ENCODE measurements at places on chromosomes 6 and 20.
A peak's percentile ranks its signal among the peaks of the same experiment; 100 is the strongest.

- no peak for DNase-seq
These were observed 25.1 kb downstream of the NEDD9 start for GRCh38 chr6:11207199-11207968.

- DNase-seq = peak; percentile 87
These were observed at the start of gene ACSS1 for GRCh38 chr20:25058051-25058846. Gene ACSS1, minus strand, starts transcription at chr20:25058139. Its CDS starts 37 bp downstream, at chr20:25058102.

GRCh38 chr20:64115171-64115911, 8.0 kb upstream of the NPBWR2 start:
- DNase-seq = no peak

GRCh38 chr20:41054847-41055230, 26.2 kb downstream of the TOP1 start:
- no peak for DNase-seq

- DNase-seq = no peak
These were observed 13.4 kb downstream of the SIGLEC1 start for GRCh38 chr20:3699037-3699436.

DNA sequence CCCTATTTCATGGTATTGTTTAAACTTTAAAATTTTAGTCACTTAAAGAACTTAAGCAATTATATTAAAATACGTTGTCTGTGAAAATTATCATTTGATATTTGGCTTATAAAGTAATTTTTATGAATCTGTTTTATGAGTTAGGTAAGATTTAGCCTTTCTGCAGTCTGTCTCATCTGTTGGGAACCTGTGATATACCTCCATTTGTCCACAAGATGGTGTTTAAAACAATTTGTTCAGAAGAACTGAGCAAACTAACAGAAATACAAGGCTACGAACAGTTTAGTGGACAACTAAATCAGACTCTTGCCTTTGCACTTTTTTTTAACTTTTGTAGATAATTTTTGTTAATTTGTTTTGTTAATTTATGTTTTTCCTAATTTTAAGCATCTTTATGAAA, 92.4 kb downstream of the COL9A1 start:
- peak; percentile 48 for DNase-seq

DNA sequence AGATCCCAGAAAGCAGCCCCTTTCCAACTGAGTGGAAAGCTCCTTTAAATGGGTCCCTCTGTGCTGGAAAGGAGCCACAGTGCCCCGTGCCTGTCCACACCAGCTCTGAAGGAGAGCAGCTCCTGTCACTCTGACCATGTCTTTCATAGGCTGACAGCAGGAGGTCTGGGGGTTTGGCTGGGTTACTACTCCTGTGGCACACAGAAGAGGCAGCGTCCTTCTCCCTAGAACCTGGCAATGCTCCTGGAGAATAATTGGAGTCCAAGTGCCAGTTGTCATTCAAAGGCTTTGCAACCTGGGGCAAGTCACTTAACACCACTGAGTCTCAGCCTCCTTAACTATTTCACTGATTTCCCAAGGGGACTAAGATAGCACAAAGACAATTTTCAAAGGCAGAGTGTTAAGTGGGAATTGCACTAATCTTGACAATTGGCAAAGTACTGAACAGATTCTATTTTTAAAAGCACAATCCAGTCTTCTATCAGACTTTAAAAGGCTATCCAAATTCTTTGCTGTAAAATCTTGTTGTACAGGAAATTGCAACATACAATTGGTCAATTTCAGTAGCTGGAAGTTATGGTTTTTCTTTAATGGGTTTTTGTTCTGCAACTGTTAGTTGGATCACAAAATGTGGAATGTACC, 457.2 kb downstream of the KIF16B start:
- DNase-seq = no peak

DNA sequence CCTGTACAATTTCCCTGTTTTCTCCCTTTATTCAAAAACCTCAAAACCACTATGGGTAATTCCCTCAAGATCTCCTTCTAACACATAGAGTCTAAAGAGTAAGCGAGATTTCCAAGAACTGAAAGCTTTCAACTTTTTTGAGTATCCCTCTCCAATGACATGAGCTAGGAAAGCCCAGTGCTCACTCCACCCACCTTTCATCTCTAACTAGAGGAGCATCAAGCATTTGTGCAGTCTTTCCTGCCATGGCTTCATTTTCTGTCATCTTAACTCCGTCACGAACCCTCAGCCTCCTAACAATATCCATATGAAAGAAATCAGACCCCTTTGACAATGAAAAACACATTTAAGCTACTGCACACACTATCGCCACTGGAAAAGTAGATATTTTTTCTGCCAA, 91.9 kb upstream of the SUPT3H start:
- DNase-seq = no peak

All from NAMALWA (cell line).